HepG2 (cell line): ENCODE measurements at places on chromosomes 1 and 21. TPM values are rescaled to one million over a fixed set of nuclear protein-coding genes. Genes with fewer than 3 reads are reported as not detected.
A peak's percentile ranks its signal among the peaks of the same experiment; 100 is the strongest.

Gene SPRR3
- not detected in 2 replicates for total RNA-seq

Gene ASCL5
- total RNA-seq = not detected in 2 replicates

Gene NMNAT2
- not detected in 2 replicates for total RNA-seq

Gene FCER1A
- total RNA-seq = not detected in 2 replicates

- DNase-seq = peak; percentile 92
These were observed 157.1 kb upstream of the NRIP1 start for GRCh38 chr21:15221799-15222386.

DNA sequence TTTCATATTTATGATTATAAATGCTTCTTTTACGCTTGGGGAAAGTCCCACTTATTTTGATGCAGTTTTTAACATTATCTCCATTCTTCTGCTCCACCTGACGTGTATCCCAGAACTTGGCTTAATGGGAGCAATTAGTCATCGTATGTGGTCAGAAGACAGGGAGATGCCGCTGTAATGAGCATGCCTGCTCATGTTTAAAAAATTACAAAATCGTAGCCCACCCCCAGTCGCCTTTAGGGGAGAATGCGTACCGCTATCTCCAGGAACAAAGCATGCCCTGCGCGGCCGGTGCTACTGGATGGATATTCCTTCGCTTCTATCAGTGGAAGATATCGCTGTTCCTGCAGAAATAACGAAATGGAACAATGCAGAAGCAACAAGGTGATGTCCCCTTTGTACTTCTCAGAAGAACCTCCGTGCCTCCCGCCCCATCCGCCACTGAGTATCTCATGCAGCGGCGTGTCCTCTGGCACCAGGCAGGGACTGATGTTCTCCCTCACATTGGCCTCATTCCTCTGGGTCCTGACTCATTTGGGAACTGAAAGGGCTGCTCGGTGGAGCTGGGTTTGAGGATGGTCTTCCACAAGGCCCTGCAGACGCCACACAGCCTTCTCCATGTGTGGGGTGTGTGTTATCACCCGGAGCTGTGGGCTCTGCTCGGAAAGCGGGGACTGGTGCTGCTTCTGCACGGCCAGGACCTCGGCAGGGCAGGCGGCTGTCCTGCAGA lies 116.3 kb upstream of the COL6A1 start:
- no peak for DNase-seq

DNA sequence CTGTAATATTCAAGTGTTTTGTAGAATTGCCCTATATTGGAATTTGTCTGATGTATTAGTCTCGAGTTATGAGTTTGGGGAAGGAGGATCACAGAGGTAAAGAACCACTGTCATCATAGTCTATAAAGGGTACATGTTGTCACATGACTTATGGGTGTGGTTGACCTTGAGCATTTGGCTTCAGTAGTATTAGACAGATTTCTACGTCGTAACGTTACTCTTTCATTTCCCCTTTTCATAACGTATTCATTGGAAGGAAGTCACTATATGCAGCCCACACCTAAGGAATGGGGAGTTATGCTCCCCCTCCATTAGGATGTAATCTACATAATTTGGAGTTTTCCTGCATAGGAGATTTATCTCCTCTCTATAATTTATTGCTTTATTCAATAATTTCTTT lies 110.1 kb upstream of the VAV3 start:
- no peak for DNase-seq

GRCh38 chr21:40603774-40604173 lies 243.2 kb downstream of the DSCAM start:
- no peak for DNase-seq
